Activated CD4-positive, alpha-beta T cell treated with anti-CD3 and anti-CD28 coated beads, Interleukin-2, amount 10 ng/mL, durations not matched to agents 7 days and 5 days (primary cell): ENCODE measurements at places on chromosomes 13 and 19.

DNA sequence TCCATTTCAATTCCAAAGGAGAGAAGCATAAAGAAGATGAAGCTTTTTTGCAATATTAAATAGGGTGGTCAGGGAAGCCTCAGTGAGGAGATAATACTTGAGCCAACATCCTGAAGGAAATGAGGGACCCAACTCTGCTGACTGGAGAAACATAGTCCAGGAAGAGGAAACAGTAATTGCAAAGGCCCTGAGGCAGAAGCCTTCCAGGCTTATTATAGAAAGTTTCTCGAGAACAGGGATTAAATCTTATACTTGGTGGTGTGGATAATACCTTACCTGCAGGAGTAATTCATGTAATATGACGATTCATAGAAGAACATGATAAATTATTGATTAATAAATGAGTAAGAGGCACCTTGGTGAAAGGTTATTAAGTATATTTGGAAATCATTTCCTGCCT, 1.0 kb upstream of the RFC3 start:
- no peak for DNase-seq

DNA sequence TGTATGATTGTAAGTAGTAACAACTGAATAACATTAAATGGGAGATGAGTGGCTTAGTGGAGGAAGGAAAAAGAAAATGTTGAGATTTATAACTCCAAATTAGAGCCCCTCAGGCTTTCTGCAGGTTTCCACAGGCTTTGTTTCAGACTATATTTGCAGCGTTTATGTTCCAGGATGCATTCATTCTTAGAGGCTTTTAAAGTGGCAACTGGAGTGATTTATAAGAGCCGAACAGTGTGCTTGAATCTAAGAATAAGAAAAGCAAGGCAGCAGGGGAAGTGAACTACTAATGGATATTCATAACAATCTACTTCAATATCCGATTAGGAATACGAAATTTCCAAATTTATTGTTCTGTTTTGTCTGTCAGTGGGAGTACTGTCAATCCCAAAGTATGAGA, 91.0 kb downstream of the UFM1 start:
- no peak for DNase-seq

GRCh38 chr19:21143854-21144253, 2.0 kb downstream of the ZNF431 start:
- DNase-seq: no peak

GRCh38 chr19:10430505-10431253, 10.3 kb downstream of the PDE4A start:
- DNase-seq: no peak

- no peak for DNase-seq
These were observed 2.8 kb downstream of the GFY start for GRCh38 chr19:49427855-49428546.

GRCh38 chr13:76329004-76329403, 557.2 kb downstream of the KCTD12 start:
- no peak for DNase-seq

GRCh38 chr13:112194167-112194530, 127.2 kb downstream of the SOX1 start:
- no peak for DNase-seq

- no peak for DNase-seq
These were observed 370.3 kb downstream of the GPC5 start for GRCh38 chr13:91768746-91769145.

DNA sequence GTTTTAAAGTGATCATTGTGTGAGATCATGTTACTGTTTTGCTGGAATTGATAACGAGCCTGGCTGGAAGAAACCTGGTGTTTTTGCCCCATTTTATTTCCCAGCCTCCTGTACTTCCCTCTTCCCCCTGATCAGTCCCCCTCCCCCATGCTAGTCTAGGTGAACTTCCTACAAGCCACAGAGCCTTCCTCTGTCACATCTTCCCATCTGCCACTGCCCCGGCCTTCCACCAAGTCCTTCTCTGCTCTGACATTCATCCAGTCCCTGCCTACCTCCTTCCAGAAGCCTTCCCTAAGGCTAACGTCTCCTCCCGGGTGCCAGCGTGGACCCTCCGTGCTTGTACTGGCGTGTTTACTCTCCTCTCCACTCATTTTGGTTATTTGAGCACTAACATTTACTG, 14.3 kb downstream of the FARP1 start:
- no peak for DNase-seq

DNA sequence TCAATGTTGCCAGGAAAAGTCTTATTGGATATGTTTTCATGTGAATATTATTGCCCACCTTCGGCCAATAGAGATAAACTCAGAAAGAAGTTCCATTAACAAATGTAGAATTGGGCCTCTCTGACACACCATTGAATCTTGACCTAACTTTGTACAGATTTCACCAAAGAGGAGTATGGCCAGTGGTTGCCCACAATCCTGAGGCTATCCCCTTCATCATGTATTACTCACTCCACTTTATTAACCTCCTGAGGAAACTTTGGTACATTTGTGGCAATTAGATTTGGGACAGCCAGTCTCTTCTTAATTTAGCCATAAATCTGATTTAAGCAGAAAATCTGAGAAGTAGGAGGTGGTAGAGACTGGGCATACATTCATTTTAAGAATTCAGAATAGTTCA, 53.3 kb upstream of the POSTN start:
- DNase-seq: no peak

GRCh38 chr19:12687496-12688196, at the start of gene GNG14:
Gene GNG14, plus strand, starts transcription at chr19:12687998. Its CDS starts 51 bp downstream, at chr19:12688049.
- DNase-seq: no peak

DNA sequence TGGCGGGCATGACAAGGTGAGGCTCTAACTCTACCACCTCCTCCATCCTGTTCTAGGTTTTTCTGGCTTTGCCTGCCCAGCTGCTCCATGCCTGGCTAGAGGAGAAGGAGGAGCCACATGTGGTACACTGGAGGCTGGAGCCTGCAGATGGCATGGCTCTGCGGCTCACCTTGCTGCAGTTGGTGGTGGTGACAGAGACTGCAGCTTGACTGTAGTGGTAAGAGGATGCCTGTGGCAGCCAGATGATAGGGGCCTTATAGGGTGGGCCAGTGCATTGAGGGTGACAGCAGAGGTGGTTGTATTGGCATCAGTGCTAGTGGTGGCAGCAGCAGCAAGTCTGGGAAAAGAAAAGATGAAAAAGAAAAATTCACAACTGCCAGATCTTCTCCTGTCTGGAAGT, 146.2 kb downstream of the TNFRSF19 start:
- DNase-seq: no peak

GRCh38 chr13:31905961-31906360, 125.6 kb upstream of the FRY start:
- no peak for DNase-seq

DNA sequence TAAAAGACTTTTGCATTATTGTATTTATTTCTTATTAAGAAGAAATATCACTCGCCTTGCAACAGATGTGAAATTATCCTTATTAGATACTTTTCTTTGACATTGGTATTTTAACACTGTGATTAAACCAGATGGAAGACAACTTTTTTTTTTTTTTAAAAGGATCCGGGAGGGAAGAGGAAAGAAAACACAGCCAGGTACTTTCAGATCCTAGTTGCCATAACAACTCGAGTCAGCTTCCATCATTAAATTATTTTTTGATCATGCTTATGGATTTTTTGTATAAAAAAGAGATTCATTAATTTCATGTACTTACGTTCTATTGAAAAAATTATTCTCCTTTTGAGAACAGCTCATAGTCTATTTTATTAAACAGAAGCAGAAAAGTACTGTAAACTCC, 515.7 kb downstream of the TBC1D4 start:
- DNase-seq: no peak

- no peak for DNase-seq
These were observed 8.5 kb downstream of the UNC13A start for GRCh38 chr19:17679526-17680229.

GRCh38 chr19:10817291-10818038, 18.5 kb downstream of the TMED1 start:
- DNase-seq: no peak

DNA sequence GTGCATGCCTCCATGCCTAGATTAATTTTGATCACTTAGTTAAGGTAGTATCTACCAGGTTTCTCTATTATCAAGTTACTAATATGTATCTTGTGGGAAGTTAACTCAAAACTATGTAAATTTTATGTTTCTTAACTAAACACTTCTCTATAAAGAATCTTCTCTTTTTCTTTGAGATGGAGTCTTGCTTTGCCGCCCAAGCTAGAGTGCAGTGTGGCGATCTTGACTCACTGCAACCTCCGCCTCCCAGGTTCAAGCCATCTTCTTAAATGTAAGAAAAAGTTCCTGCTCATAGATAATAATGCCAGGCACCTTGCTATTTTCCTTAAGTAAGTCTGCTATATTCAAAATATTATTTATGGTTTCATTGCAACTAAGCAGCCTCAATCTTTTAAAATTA, 58.4 kb downstream of the ELF1 start:
- DNase-seq: no peak

DNA sequence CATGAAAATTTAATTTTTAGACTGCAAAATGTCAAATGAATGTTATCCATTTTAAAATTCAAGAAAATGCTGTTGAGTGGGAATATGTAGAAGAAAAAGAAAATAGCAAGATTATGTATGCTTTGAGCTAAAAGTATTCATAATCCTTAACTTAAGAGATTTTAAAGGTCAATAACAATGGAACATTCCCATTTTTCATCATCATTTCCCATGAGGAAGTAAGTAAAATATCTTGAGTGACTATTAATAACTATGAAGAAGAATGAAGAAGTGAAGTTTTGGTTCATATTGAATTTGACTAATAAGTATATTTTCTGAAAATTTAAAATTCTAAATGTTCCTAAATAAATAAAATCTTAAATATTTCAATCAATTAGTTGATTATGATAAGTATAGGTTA, 273.4 kb downstream of the DACH1 start:
- no peak for DNase-seq

GRCh38 chr13:109396266-109396665, 390.1 kb downstream of the IRS2 start:
- no peak for DNase-seq

DNA sequence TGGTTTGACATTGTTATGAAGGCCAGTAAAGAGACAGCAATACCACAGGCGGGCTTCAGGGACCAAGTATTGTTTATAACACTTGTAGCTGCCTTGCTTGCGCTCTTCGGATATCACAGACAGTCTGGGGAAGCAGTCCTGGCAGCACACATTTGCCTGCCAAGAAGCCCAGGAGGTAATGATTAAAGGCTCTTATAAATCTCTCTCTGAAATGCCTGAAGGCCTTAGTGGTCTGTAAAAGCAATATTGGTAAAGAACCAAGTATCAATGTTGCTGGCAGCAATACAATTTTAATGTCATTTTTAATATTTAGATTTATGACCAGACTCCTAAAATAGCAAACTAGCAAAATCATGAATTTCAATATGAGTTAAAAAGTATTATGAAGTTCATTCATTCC, 1312.4 kb downstream of the PCDH9 start:
- DNase-seq: no peak

- DNase-seq: no peak
These were observed 10.5 kb downstream of the IZUMO2 start for GRCh38 chr19:50152578-50152977.

- DNase-seq: no peak
These were observed 5.0 kb downstream of the ELAVL1 start for GRCh38 chr19:8000298-8001038.

DNA sequence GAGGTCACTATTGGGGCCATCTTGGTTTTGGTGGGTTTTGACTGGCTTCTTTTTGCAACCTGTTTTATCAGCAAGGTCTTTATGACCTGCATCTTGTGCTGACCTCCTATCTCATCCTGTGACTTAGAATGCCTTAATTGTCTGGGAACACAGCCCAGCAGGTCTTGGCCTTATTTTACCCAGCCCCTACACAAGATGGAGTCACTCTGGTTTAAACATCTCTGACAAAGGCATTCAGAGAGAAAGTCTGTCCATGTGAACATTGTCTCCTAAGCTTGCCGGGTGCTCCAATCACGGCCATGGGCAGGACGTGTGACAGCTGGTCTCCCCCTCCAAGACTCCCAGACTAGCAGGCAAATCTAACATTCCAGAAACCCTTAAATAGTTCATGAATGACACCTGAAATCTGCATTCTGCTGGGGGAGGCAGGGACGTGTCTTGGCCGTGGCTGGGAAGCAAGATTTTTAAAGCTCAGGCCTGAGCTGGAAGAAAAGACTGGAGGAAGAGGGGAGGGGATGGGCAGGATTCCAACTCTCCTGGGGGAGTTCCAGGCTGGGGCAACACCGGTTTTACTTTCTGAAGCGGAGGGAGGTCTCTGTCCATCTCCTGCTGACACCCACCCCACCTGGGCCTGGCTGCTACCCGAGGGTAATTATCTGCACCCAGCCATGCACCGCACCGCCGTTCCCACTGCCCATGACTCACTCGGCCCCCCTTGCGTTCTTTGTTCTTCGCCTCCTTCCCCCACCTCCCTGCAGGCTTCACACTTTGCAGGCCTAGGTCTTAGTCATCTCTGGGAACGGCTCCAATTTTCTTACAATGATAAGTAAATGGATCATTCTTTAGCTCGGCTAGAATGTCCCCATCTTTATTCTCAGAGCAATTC, 11.6 kb upstream of the OR1M1 start:
- DNase-seq: no peak

- no peak for DNase-seq
These were observed 3.8 kb upstream of the TSHZ3 start for GRCh38 chr19:31352782-31353651.

DNA sequence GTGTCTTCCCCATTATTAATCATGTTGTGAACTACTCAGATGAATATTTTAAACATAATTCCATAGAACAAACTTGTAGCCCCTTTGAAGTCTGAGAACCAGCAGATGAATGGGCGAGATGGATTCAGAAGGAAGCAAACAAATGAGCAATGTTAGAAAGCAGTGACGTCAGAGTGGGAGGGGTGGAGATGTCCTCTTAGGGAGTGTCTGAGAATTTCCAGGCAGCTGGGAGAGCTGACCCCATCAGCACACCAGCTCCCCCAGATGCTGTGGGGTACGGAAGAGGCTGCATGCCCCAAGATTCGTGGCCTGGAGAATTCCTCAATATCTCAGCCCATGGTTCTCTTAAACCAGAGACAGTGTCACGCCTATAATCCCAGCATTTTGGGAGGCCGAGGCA, 68.6 kb downstream of the DPF1 start:
- no peak for DNase-seq

DNA sequence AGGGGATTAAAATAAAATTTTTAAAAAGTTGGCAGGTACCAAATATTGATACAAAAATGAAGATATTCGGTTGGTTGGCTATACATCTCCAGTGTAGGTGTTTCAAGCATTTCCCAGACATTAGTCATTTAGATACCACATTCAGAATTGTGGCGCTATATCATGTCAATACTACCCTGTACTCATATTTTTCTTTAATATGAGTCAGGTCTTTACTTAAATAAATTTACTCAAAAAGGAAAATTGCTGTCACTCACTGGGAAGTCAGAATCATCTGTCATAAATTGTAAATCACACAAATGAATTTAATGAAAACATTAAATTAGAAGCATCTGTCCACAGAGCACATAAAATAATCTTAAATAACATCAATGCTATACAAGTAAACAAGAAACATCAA, 134.2 kb downstream of the TSHZ3 start:
- DNase-seq: no peak

DNA sequence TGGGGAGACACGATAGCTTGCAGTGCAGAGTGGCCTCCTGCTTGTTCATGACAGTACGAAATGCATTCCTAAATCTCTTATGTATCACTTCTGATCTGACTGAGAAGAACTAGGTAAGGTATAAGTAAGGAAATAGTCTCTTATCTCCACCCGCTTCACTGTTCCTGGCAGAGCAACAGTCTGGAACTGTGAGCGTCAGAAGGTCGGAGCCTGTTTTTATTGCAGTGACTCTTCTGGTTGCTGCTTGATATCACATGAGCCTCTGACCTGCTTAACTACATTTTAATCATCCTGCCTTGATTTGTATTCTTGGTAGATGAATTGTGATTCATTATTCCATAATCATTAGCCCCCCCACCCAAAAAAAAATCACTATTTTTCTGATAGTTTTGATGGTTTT, 69.0 kb downstream of the COL4A2 start:
- DNase-seq: no peak
